ENCODE measurements at places on chromosomes 16 and 17. TPM values are rescaled to one million over a fixed set of nuclear protein-coding genes. Genes with fewer than 3 reads are reported as not detected.

Gene BHLHA9
- not detected for total RNA-seq

Gene PYY
- total RNA-seq, result not detected

Gene LLGL1
- total RNA-seq, result 49.6 TPM

Gene KRT32
- not detected for total RNA-seq

Gene GJC1
- total RNA-seq, result 13.1 TPM

Gene PIRT
- total RNA-seq, result not detected

Gene ANKS4B
- total RNA-seq, result not detected

Gene GDPD3
- total RNA-seq, result 0.78 TPM

Gene KRTAP3-2
- total RNA-seq, result not detected

Gene SRCIN1
- total RNA-seq, result not detected

Gene SLC25A10
- total RNA-seq, result 8.0 TPM

Gene HCFC1R1
- total RNA-seq, result 11.3 TPM

Gene C16orf89
- total RNA-seq, result not detected

Gene BEAN1
- not detected for total RNA-seq

Gene RAB26
- total RNA-seq, result 3.0 TPM

Gene EPN3
- not detected for total RNA-seq

Gene MYH13
- under 0.01 TPM for total RNA-seq

Gene METTL26
- total RNA-seq, result 69.5 TPM

Gene TMC8
- total RNA-seq, result not detected

Gene WNK4
- total RNA-seq, result 1.5 TPM

Gene DPEP2
- total RNA-seq, result not detected

Gene TRAF4
- 33.5 TPM for total RNA-seq

Gene AKAP10
- total RNA-seq, result 33.2 TPM

Gene CFAP52
- not detected for total RNA-seq

Gene ULK2
- 8.0 TPM for total RNA-seq

Gene DNAH17
- total RNA-seq, result not detected

Gene NIP7
- 18.7 TPM for total RNA-seq

Gene ZP2
- total RNA-seq, result not detected

Gene KRT31
- total RNA-seq, result not detected

Gene NXPH3
- not detected for total RNA-seq

Gene PSMD7
- 93.8 TPM for total RNA-seq

Gene ZPBP2
- not detected for total RNA-seq

Gene SOX8
- under 0.01 TPM for total RNA-seq

Gene SLC16A5
- total RNA-seq, result 12.3 TPM

Gene TBC1D3L
- total RNA-seq, result 2.1 TPM

Gene KRTAP4-3
- not detected for total RNA-seq

Gene TBC1D3E
- not detected for total RNA-seq

Gene ABAT
- 5.8 TPM for total RNA-seq

Gene KRT40
- not detected for total RNA-seq

Gene MYO15B
- 4.2 TPM for total RNA-seq

Gene MYO15A
- 1.3 TPM for total RNA-seq

Gene ITGAX
- not detected for total RNA-seq

Gene ADAP2
- 0.60 TPM for total RNA-seq

Gene SMIM22
- total RNA-seq, result not detected
